WTC11 (cell line): ENCODE measurements at places on chromosomes 2 and 18.

DNA sequence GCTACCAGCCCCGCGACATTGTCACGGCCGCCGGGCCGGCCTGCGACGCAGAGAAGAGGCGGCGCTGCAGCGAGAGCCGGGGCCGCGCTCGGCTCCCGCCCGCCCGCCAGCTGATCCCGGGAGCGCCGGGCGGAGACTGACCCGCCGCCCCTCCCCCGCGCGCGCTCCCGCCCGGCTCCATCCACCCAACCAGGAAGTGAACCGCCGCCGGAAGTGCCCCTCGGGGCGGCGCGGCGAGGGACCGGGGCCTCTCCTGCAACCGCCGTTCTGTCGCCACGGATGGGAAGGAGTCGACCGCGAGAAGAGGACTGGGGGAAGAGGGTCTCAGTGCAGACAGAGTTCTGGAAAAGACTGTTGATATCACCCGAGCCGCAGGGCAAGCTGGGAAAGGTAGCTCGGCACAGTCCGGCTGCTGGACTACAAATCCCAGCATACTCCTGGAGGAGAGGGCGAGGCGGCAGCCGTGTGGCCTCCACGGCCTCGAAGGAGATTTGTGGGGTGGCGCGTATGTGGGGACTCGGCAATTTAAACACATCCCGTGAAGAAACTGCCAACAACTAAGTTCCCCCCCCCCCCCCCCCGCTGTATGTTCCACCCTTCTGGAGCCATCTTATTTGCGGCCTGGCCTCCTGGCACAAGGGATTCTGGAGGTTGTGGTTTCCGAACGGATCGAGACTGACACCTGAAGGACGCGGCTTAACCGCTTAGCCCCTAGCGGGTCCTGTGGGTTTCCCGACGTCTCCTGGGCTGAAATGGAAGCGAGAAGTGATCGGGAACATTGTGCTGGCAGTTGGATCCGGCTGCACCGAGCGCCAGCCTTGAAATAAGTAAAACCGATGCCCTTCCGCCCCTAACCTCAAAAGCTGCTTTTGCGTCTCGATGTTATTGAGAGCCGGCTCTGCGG is at the start of gene AAK1:
TSS of gene AAK1 (minus strand) at position 138 of the 904 bp plus-strand sequence. CDS start 699 bp downstream, outside the sequence.
- DNase-seq, result peak; percentile 81

GRCh38 chr18:13191031-13191430 is 27.5 kb upstream of the LDLRAD4 start:
- DNase-seq, result no peak

DNA sequence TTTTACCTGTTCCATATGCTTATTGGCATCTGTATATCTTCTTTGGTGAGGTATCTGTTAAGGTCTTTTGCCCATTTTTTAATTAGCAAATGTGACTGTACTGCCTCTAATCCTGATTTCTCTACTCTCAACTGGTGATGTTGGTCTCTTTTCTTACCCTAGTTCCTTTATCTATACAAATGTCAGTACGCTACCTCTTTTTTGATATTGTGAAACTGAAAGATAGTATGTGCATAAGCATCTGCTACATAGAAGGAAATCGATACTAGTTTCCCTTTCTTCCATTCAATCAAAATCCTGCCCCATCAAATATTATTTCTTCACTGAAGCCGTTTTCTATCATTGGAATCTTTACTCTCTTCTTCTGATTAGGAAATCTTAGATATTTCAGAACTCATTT is 194.9 kb upstream of the SPOPL start:
- no peak for DNase-seq

- DNase-seq, result no peak
Measured at GRCh38 chr18:7859122-7859521, 292.0 kb downstream of the PTPRM start.

DNA sequence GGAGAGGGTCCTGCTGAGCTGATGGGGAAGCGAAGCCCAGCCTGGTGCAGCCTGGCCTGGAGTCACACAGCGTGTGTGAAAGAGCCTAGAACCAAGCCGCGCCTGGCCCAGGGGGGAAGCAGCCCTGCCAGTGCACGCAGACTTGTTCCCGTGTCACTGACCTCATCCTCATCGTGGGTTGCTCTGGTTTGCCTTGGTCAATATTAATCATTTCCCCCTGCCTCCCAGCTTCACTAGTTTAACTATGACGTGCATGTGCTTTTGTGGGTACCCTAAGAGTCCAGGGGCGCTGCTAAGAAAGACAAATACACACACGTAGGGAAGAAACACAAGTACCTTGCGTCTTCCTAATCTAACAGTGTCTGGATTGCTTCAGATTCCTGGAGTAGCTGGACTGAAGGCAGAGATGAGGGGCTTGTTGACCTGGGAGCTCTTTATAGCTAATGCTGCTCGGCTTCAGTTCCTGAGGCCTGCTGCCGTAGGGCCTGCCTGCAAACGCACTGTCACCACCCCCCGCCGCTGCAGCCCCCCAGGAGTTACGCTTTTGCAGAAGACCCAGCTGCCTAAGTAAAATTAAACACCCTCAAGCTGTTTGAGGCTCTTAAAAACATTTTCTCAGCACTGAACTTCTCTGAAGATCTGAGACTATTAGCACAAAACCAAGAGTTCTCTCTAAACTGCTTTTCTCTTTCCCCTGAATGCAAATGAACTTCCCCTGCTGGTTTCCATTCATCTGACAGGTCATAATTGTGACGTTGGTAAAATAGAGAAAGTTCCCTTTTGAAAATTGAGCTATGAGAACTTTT is 159.2 kb downstream of the FAM210A start:
- DNase-seq, result no peak

- no peak for DNase-seq
Measured at GRCh38 chr2:2825062-2825461, 494.0 kb upstream of the MYT1L start.

DNA sequence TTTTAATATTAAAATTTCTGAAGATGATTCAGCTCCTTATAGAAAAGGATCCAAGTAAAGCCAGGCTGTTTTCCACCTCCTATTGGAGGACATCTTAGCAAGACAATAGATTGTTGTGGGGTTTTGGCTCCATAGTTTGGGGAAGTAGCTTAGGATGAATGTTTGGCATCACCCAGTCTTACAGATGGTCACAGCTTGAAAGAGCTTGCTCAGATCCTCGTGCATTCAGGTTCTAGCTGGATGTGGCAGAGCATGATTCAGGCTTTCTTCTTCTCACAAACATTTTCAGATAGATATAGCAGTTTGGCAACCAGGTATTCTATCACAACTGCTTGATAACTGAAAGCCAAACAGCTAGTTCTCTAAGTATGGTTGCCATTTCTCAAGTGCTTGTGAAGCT is 23.6 kb upstream of the PDCL3 start:
- DNase-seq, result no peak

GRCh38 chr2:190162851-190163250 is 100.3 kb upstream of the MSTN start:
- no peak for DNase-seq

DNA sequence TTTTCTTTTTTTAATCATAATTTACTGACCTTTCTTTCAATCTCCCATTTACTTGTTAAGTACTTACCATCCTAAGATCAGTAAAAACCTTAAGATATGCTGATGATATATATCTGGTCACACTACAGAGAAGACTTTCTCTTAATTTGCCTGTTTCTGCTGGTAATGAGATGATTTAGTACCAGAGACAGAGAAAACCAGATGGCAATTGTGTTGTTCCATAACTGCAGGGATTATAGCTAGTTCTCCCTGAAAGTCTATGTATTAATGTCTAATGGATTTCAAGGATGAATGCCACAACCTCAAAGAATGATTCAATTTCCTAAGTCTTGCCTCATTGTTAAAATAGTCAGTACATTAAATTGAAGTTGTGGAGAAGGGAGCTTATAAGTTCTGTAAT is 40.3 kb downstream of the SNTG2 start:
- DNase-seq, result no peak

- no peak for DNase-seq
Measured at GRCh38 chr2:120466704-120467054, 120.7 kb downstream of the INHBB start.

DNA sequence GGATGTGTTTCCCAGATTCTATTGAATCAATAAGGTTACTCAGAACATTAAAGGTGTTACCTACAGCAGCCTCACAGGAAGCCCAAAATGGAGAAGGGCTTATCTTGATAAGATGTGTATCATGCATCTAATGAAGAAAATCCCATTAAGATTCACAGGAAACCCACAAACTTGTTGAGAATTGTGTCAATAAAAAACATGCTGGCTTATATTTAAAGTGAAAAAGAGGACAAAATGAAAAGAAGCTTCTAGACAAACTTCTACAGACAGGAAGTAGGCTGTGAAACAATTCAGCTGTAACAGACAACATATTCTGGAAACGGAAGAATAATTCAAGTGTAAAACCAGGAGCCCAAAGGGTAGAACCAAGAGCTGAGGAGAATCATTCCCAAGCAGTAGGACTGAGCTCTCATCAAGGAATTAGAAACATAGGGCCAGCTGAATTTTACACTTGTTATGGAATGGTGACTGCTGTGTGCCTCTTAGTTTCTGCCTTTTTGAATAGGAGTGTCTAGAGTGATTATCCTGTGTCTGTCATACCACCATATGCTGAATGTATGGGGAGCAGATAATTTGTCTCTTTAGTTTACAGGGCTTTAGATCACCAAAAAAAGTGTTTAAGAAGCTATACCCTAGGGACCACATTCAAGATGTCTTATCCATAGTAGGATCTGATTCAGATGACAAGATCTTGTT is 9.6 kb downstream of the IMMT start:
- DNase-seq, result no peak

DNA sequence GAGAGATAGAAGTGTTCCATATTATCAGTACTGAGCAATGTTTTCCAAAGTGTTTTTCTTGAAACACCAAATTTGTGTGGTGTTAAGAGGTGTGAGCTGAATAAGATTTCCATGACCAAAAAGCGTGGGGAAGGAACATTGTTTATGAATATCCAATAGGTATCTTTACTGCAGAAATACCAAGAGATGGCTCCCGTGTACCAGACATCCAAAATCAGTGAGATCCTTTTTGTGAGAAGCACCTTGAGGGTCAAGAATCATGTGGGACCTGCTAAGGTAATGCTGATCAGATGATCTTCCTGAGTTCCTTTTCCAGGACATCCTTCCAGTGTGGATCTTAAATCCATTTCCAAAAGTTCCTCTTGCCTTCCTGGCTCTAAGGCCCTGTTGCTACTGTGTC is 246.0 kb downstream of the MYO3B start:
- no peak for DNase-seq

DNA sequence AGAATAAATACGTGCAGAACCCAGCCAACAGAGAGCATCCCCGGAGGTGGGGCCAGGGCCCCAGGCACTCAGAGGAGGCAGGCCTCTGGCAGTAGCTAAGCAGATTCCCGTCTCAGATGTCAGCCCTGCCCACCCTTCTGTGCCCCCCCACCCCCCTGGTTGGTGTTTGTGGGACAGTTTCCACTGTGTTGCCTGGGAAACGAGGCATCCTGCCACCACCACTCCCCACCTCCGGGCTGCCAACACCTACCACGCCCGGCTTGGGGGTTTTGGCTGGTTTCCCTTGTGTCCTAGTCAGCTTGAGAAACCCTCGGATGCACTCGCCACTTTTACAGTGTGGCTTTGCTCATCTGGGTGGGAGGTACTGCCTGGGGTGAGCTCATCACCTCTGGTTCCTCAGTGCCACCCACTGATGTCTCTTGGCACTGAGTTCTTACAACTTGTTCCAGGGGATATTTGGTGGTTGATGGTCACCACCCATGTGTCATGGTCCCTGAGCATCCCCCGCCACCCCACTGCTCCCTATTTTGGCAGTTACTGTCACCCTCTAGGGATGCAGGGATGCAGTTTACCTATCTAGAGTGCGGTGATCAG is 72.4 kb upstream of the YWHAQ start:
- no peak for DNase-seq

DNA sequence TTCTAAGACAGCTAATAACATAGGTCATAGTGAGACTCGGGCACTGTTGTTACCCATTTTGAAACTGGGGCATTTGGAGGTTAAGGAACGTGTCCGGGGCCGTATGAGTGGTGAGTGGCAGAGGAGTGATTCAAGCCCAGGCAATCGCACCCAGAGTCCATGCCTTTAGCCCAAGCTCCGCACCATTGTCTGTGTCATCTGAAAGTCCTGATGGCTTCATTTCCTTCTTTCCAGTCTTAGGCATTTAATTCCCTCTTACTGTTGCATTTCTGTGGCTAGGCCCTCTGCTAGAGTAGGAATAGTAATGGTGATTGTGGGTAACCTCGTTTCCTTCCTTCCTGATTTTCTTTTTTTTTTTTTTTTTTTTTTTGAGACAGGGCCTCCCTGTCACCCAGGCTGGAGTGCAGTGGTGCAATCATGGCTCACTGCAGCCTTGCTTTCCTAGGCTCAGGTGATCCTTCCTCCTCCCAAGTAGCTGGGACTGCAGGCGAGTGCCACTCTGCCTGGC is 49.8 kb upstream of the ASB1 start:
- DNase-seq, result no peak

GRCh38 chr2:72911256-72911655 is 6.1 kb upstream of the EMX1 start:
- DNase-seq, result no peak

DNA sequence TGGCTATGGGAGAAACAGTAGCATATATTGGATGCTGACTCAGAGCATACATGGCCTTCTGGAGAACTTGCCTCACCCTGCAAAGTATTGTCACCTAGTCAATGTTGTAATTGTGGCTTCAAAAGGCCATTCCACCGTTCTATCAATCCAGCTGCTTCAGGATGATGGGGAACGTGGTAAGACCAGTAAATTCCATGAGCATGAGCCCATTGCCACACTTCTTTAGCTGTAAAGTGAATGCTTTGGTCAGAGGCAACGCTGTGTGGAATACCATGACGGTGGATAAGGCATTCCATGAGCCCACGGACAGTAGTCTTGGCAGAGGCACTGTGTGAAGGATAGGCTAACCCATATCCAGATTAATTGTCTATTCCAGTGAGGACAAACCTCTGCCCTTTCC is 1300.1 kb upstream of the ACVR2A start:
- no peak for DNase-seq

- DNase-seq, result no peak
Measured at GRCh38 chr2:25215232-25215631, 46.9 kb upstream of the POMC start.

DNA sequence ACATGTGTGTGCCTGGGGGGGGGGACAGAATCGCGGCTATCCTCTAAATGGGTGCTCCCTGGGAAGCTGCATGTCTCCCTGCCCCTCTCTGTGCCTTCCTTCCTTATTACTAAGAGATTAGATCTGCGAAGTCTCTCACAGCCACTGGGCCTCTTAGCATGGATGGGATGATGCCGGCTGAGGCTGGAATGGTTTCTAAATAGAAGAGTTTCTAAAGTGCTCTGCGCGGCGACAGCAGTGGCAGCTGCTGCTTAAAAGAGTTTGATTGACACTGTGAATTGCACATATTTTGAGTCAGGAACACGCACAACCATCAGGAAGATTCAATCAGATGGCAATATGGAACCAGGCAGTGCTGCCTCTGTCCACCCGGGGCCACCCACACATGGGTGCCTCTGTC is 163.8 kb downstream of the CLIP4 start:
- DNase-seq, result no peak

DNA sequence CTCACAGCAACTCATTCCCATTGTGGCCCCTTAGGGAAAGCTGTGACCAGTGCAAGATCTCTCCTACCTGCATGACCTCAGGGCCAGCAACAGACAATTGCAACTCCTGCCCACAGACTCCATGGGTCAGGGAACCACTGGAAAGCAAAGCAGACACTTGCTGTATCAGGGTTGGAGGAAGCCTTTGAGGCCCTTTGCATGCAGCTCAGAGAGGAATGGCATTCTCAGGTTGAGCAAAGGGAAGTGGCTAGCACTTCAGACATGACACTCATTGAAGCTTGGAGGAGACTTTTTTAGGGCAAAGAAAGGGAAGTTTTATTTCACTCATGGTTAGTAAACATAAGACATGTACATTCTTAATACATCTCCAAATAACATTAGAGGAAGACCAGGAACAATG is 22.1 kb downstream of the IL1F10 start:
- no peak for DNase-seq

GRCh38 chr18:75784390-75784789 is 356.9 kb upstream of the SMIM21 start:
- DNase-seq, result no peak

GRCh38 chr2:160812830-160813505 is 319.4 kb upstream of the RBMS1 start:
- no peak for DNase-seq
